Tibial nerve (tissue), 4 donors: ENCODE measurements at places on chromosomes 7 and 10.

DNA sequence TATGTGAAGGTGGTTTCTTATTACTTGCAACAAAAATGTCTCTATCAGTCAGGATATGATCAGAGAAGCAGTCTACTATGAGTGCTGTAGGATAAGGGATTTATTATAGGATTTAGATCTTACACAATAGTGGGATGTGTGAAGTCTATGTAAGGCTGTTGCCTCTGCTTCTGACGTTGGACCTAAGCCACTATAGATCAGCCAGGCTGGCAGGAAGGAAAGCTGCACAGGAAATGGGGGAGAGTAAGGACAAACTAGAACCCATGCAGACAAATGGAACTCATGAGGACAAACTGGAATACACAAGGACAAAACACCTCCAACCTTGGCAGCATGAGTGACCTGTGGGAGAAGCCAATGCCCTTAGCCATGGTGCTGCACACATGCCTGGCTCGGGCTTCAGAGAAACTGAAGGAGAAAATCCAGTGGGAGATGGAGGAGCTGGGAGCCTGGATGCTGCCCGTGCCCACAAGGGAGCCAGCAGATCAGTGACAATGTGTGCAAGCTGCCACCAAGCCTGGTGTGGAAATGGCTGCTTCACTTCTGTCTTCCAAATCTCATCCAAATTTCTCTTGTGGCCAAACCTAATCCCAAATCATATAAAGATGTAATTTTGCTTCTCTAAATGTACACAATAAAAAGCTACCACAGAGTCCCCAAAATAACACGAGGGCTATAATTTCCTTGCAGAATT, 147.0 kb upstream of the PCGF5 start:
- no peak for DNase-seq

- DNase-seq, result no peak
Observed at GRCh38 chr7:31065021-31065593, 13.0 kb downstream of the ADCYAP1R1 start.

- no peak for DNase-seq
Observed at GRCh38 chr7:106246902-106247711, 37.7 kb downstream of the NAMPT start.

- no peak for DNase-seq
Observed at GRCh38 chr10:132104062-132104461, 38.3 kb downstream of the JAKMIP3 start.

- DNase-seq, result no peak
Observed at GRCh38 chr7:33243319-33243881, 114.0 kb downstream of the BBS9 start.

- no peak for DNase-seq
Observed at GRCh38 chr7:53984776-53985175, 557.4 kb upstream of the VSTM2A start.

DNA sequence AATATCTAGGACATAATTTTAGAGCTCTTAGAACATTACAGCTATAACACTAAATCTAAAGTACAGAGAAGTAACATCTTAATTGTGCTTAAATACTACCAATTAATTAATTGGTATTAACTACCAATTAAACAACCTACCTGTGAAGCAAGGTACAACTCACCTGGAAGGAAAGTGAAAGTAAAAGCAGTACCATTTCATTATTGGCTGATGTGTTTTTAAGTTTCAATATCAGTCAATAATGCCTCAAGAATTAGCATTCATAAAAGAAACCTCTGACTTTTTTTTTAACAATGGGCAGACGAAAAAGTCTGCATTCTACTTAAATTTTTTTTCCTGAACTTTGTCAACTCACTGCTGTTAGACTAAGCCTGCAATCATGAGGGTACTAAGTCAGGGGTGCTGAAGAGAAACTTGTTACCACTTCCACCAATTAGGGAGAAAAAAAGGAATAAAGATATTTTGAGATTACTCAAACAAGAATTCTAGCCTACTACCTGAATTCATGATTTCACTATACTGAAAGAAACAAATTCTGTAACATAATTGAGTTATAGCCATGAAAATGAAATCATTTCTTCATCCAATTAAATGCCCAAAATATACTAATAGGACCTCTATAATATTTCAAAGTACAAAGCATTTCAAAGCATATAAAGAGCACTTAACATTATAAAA, 19.9 kb downstream of the UPF2 start:
- no peak for DNase-seq

DNA sequence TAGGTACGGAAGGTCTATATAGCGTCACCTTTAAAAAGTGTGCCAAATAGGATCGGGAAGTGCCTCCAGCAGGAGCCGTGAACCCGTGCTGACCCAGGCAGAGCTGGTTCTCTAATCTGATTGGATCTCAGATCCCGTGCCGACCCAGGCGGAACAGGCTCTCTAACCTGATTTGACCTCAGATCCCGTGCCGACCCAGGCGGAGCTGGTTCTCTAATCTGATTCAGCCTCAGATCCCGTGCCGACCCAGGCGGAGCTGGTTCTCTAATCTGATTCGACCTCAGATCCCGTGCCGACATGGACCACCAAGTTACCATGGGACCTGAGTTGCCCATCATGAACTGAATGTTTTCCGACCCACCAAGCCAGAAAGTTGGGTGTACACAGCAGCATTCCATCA, 463.9 kb downstream of the PTPRN2 start:
- no peak for DNase-seq

DNA sequence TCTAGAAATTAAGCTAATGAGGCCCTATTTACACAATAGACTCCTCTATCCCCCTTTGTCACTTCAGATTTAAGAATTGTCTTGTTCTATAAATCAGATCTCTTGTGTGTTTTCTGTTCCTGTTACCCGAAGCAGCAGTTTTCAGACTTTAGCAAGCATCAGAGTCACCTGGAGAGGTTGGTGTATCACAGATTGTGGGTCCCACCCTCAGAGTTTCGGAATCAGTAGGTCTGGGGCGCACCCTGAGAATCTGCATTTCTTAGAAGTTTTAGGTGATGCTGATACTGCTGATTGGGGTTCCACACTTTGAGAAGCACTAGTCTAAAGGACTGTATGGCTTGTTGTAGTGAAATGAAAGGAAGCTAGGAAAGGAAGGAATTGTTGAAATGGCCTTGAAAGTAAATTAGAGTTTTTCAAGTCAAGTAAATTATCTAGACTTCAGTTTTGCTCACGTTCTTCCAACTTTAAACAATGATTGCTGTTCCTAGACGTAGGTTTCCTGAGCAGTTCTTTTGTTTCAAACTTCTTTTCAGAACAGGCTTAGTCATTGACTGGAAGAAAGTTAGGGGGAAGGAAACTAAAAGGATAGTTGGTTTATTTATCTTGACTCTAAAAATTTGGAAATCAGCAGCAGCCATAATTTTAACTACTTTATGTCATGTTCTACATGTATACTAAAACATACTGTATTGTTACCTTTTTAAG, 15.7 kb downstream of the BPGM start:
- no peak for DNase-seq

- DNase-seq, result no peak
Observed at GRCh38 chr7:3558400-3558799, 257.3 kb downstream of the SDK1 start.

DNA sequence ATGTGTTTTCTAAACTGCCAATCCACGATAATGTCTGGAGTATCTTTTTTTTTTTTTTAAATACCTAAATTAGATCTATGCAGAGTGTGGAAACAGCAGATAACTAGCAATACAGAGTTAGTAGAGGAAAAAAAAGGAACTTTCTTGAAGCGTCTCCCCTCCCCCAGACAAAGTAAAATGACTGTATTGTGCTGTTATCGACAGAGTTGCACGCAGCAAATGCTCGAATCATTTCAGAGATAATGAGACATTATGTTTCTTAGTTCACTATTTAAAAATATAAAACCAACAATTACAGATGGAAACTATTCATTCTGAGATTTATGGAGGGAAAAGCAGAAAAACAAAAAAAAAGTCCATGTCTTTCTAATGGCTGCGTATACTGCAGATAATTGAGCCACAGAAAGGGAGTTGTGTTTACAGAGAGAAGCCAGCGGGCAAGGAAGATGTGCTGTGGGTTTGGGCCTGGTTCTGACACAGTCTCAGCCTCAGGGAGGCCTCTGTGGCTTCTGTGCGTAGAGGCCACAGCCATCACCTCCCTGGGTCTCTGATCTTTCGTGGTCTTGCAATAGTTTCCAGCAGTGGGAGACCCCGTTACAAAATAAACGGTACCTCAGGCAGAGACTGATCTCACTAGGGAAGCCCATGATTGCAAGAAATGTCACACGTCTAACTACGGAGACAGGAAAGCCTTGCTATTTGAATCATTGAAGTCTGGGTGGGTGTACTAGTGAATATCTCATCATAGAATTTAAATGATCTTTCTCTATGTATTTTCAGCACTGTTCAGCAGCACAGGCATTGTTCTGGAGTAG, 19.1 kb upstream of the KLF6 start:
- no peak for DNase-seq

GRCh38 chr10:107577221-107577620, 412.7 kb upstream of the SORCS1 start:
- no peak for DNase-seq

DNA sequence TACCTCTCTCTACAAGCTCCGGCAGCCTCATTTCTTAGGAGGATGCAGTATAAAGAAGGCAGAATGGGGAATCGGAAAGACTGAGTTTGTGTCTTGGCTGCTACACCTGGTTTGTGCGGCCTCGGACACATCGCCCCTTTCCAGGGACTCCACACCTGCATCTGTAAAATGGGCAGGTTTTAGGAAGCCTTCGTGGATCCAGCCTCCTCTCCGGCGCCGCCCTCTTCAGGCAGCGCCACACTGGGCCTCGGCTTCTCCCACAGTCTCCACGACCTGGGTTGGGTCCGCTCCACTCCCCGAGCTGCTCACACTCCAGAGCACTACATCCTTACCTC, 341 bp downstream of the GOT1 start:
- no peak for DNase-seq

GRCh38 chr7:29370531-29371314, 176.1 kb downstream of the CHN2 start:
- DNase-seq, result no peak

DNA sequence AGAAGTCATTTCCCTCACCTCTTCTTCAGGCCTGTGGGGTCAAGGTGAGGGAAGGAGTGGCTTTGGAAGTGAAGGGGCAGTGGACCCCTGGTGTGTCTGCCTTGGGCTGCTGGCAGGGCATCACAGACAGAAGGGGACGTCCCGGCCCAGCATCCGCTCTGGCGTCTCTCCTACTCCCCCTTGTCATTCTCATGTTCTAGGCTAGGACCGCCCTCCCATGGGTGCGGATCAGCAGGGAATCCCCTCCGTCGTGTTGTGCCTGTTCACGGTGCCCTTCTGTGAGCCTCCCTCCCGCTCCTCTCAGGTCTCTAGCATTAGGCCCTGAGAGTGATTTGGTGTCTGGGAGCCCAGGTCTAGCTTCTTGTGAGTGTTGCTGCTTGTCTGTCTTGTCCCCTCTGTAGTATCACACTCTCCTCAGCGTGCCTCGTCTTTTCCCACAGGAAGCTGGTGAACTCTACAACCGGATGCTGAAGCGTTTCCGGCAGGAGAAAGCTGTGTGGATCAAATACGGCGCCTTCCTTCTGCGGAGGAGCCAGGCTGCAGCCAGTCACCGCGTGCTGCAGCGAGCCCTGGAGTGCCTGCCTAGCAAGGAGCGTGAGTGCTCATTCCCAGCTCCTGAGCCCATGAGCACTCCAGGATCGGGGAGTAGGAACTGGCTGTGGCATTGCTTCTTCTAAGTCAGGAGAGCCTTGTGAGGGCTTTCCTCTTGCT, 8.5 kb downstream of the CALHM2 start:
- no peak for DNase-seq

GRCh38 chr7:156220701-156221100, 408.4 kb upstream of the SHH start:
- DNase-seq, result no peak

DNA sequence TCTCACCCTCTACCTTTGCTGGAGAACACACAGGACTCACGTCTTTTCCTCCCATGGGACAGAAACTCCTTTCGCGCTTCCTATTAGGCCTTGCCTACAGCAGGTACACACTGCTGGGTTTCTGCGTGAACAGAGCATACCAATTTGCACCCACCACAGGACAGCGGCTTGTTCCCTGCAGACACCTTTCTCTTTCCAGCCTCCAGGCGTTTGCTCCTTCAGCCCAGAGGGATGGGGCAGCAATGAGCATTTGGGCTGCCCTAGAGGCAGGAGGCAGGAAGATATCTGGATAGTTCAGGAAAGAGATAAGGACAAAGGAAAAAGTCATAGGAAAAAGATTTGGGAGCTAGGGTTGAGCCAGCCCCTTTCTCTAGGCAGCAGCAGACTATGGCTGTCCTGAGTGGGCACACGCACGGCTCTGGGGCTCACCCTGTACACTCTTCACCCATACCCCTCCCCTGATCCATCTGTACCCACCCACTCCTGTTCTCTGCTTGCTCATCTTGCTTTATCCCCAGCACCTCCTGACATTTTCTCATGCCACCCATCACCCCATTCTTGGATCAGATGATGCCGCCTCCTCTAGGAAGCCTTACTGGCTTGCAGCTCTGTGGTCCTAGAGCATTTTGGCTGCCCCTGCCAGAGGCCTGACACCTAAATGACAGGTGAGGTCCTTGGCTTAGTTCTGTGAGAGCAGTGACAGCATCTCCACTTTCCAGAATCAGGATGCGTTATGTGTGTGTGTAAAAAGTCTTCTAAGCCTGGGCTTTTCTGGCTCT, 40.7 kb upstream of the SPDYE3 start:
- no peak for DNase-seq

DNA sequence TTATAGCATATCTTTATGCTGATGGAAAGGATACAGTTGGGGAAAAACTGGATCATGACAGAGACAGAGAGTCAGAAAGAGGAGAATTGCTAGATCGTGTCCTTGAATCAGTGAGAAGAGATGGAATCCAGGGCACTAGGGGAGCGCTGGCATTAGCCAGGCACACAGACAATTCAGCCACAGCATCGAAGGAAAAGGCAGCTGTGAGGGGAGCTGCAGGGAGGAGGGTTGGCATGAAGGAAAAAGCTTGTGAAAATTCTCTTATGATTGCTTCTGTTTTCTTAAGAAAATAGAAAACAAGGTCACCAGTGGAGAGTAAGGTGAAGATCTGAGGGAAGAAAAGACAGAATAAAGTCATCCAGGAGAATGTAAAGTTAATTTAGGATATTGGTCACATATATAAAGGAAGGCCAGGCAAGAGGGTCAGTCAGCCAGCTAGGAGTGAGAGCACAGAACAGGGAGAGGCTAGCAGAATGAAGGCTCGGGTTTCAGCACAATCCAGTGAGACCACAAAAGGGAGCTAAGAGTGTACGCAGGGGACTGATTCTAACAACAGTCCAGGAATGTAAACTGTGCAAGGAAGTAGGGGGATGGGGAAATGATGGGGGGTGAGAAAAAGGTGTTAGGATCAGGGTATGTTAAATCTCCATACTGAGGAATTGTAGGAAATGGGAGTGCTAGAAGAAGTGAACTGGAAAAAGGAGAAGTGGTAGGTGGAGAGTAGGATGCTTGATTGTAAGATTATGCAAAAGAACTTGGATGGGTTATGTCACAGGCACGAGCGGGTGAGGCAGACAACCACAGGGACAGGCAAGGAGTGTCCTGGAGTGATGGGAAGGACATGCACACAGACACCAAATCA, 112.0 kb downstream of the RNF32 start:
- no peak for DNase-seq
